Cortex of kidney (tissue), 1 donor: ENCODE measurements at places on chromosomes 3 and 15.

DNA sequence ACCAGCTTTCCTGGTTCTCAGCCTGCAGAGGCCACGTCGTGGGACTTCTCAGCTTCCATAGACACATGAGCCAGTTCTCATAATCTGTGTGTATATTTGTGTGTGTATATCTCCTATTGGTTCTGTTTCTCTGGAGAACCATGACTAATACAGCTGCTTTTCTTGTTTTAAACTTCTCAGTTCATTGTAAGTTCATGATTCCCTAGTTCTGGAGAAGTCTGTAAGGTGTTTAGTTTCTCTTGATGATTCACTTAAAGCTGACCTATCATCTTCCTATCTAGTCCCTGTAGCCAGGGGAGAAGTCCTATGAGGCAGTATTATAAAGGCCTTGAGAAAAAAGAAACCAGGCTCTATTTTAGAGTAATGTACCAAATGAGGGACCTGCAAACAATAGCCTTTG, 147.7 kb downstream of the RYR3 start:
- no peak for DNase-seq

GRCh38 chr3:116563351-116563750, 118.1 kb upstream of the LSAMP start:
- no peak for DNase-seq

DNA sequence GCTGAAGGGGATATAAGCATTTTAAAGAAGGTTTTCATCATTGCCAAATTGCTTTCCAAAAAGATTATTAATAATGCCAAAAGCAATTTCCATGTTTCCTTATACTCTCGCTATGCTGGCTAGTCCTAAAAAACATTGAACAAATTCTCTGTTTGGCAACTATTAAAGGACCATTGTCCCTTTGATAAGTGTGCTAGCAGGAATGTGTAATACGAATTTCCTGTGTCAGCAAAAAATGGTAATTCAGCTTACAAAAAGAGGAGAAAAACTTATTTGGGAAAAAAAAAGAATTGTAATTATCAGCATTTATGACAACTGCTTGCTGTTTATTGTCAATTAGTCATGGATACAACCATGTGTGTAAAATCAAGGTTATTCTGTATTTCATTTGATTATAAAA, 138.6 kb downstream of the TBL1XR1 start:
- DNase-seq, result no peak

GRCh38 chr3:174483254-174483653, 375.9 kb upstream of the NAALADL2 start:
- no peak for DNase-seq

DNA sequence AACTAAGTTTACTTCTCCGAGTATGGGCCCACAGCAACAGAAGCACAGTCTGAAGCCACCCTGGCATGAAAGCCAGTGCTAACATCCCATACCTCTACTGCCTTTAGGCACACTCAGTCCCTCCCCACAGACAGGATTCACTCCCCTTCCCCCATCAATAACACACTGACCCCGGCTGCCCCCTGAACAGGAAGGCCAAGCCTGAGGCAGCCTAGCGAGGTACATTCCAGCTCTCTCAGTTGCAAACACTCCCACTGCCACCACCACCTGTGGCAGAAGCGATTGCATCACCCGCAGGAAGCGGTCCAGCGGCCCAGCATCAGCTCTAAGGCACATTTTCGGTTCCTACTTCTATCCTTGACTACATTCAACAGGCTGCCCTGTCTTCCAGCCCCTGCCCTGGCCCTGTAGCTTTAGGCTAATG, 7.0 kb upstream of the BMF start:
- DNase-seq, result no peak

GRCh38 chr3:177231242-177231641, 34.0 kb upstream of the TBL1XR1 start:
- DNase-seq, result no peak

- no peak for DNase-seq
These were observed 11.6 kb downstream of the TAMM41 start for GRCh38 chr3:11835028-11835639.

DNA sequence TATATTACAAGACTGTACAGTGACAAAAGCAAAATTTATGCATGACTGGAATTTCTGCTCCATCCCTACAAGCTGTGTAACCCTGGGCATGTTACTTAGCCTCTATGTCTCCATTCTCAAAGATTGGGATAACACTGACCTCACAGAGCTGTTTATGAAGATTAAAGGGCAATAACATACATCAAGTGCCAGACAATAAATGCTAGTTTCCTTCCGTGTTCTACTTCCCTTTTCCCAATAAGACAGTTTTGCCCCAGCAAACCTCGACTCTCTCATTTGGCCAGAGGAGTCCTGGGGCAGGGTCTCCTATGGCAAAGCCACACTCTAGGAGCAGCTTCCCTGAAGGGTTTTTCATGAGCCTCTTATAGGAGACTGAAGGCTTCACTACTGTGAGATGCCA, 7.5 kb downstream of the HEXA start:
- DNase-seq, result no peak

GRCh38 chr15:64706011-64706911, 69.1 kb downstream of the RBPMS2 start:
- no peak for DNase-seq

DNA sequence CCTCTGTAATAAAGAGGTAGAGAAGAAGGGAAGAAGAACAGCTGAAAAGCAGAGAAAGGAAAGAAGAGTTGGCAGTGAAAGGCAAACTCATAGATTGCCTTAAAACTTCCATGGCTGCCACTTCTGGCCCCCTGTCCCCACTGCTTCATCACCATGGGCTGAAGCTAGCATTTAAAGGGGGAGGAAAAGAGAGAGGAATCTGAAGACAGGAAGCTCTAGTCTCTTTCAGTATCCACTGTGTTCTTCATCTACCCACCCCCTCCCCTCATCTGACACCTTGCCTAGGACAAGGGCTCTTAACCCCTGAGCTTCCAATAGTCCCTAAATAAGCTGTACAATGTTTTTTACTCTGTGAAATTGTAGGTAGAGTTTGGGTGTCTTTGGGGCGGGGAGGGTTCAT, 60.6 kb downstream of the ALCAM start:
- DNase-seq, result no peak

DNA sequence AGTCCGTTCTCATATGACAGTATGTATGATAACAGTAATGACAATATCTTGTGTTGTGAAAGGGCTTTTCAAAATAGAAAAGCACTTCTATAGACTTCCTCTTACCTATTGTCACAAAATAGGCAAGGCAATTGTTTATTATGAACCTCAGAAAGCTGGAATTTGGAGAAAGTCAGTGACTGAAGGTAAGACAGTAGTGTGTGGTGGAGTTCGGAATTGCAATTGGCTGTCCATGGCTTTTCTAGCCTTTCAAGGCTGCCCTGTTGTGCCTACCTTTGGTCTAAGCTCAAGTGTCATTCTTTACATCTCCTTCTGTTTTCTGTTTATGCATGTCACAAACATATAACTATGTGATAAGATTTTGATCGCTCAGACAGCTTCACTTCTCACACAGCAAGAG, 219.3 kb upstream of the NR2E3 start:
- DNase-seq, result no peak

DNA sequence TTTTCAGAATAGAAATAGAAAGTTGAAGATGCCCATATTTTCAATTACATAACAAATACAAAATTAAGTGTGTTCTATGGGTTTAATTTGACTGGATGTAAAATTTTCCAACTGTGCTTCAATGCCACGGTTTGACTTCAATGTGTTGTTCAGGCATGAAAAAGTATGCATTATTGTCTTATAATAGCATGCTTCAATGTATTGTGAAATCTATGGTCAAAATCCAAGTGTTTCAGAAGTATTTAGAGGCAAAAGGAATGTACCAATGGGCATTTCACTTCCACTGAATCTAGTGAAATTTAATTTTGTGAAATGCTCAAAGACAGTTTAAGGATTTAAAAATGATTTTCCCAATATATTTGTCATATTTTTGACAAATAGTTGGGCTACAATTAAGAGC, 16.0 kb downstream of the NEK10 start:
- no peak for DNase-seq

DNA sequence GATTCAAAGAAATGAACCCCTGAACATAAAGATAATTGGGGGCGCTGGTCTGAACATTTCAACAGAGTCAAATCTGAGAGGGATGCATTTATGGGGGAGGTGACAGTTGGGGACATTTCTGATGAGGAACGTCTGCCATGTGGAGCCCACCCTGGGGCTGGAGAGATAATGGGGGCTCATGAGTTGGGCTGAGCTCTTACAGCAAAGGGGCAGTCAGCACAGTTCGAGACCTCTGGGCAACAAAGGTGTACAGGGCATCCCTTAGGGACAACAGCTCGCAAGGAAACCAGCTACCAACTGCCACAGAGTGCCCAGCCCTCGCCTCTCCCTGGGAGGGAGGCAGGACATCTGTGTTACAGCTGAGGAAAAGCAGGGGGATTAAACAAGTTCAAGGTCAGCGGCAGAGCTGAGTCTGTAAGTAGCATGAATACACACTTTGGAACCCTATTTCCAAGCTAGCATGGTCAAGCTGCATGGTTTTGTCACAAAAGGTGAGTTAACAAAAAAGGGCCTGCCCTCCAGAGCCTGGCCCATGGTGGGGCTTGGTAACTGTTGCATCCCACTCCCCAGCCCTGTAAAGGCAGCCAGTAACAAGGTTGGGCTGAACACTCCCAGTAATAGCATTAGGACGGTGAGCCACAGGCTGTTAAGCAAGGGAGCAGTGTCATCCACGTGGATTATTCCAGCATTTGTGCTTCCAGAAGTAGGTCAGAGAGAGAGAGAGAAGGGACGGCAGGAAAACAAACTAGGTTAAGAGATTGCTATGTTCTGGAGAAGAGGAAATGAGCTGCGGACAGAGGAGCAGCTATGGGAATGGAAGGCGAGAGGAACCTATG, 4.3 kb downstream of the GNB5 start:
- no peak for DNase-seq

DNA sequence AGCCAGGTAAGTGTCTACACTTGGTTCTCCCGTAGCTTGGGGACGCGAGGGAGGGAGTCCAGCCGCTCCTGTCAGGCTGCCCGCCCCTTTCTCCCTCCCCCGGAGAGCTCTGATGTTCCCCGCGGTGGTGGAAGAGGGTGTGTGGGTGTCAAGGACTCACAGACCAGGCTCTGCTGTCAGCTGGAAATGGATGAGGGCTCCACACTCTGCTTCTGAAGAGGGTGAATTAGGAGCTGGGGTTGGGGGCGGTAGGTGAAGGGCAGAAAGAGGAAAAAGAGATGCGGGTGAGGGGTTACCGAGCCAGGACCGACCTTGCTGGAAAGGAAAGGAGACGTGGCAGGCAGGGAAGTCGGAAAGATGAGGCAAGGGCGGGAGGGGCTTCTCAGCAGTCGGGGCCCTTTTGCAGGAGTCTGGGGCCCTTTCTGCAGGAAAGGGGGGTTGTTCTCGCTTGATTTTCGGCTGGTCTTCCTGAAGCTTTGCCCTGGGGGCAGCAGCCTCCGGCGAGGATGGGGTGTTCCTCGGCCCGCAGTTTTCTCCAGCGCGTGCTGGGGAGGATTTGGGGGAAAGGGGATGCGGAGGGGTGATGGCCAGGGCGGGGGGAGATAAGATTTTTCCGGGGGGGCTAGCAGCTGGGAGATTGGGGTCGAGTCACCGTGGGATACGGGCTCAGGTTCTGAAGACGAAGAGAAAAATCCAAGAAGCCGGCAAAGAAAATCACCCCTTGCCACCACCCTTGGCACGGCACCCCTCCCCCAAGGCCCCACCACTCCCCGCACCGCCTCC, 602 bp upstream of the BAHD1 start:
- DNase-seq, result no peak

- no peak for DNase-seq
These were observed 1189.5 kb downstream of the ZPLD1 start for GRCh38 chr3:103624271-103624670.

DNA sequence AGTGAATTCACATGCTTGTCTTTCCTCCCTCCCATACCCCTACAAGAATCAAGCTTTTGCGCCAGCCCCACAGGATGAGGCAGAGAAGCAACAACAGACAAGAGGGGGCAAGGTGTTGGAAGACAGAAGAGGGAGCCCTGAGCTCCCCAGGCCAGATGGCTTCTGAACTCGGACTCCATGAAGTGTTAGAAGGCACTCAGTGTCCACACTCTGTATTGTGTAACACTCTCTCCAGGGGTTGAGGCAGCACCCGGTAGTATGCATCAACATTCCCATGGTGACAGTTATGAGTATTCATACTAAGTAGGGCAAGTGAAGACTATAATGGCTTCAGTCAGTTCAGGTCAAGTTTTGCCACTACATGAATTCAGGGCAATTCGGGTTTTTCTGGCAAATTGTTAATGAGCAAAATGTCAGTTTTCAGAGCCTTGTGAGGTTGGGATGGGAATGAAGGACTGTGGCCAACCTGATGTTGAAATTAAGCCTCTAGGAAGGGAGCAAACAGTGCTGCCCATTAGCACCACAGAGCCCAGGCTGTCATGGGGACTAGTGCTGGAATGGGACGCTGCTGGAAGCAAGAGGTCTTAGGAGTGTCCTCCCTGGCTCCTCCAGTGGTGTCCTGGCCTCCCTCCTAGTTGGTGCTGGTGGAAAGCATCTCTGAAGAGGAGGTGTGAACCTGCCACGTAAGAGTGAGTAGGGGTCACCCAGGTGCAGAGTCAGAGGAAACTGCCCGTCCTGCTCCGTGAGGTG, 79.4 kb downstream of the KLF15 start:
- DNase-seq, result no peak

DNA sequence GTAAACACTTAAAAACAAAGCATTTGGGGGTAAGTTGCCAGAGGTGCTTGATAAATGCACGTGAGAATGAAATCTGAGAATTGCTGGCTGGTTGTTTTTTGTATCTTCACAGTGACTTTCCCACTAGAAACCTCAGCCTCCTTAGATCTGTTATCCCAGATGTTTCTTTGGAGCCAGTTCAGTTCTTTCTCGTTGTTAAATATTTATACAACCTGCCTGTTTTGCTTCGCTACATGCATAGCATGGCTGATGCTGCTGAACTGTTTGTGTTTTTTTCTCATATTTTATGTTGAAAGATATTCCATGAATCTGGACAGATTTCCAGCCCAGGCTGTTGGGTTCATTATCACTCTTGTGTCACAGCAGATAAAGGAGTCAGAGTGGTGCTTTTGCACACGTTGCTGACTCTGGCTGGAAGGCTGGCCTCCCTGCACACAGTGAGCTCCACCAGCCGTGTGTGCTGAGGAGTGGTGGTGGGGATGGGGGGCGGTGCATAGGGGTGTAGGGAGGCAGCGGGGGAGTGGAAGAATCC, 80.2 kb downstream of the ARNT2 start:
- DNase-seq, result no peak

GRCh38 chr3:113330742-113331141, 110.6 kb downstream of the CFAP44 start:
- no peak for DNase-seq

GRCh38 chr3:170816341-170816740, 53.7 kb downstream of the RPL22L1 start:
- DNase-seq, result no peak
